ENCODE measurements at places on chromosomes 11 and 22. TPM values are rescaled to one million over a fixed set of nuclear protein-coding genes. Genes with fewer than 3 reads are reported as not detected.

Gene PHOX2A
- not detected for total RNA-seq

Gene ACRV1
- 0.55 TPM for total RNA-seq

Gene PYGM
- total RNA-seq: 1.4 TPM

Gene OR4D9
- not detected for total RNA-seq

Gene ELF5
- total RNA-seq: 1.8 TPM

- DNase-seq: no peak
Observed at GRCh38 chr11:2826679-2827056, 58.9 kb downstream of the CDKN1C start.

DNA sequence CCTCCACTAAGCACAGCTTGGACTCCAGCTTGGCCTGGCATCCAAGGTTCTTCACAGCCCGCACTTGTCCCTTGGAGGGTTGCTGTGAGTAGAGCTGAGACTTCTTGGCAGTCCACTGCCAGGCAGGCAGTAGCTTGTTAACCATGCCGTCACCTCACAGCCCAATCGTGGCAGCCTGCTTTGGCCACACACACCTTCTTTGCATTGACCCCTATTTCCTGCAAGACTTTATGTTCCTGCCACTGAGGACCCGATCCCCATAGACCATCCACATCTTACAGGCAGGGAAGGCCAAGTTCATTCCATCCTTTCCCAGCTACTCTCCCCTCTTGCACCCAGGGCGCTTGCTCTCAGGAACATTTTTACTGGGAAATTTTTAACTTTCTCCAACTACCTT, 2.5 kb upstream of the PYGM start:
- no peak for DNase-seq

DNA sequence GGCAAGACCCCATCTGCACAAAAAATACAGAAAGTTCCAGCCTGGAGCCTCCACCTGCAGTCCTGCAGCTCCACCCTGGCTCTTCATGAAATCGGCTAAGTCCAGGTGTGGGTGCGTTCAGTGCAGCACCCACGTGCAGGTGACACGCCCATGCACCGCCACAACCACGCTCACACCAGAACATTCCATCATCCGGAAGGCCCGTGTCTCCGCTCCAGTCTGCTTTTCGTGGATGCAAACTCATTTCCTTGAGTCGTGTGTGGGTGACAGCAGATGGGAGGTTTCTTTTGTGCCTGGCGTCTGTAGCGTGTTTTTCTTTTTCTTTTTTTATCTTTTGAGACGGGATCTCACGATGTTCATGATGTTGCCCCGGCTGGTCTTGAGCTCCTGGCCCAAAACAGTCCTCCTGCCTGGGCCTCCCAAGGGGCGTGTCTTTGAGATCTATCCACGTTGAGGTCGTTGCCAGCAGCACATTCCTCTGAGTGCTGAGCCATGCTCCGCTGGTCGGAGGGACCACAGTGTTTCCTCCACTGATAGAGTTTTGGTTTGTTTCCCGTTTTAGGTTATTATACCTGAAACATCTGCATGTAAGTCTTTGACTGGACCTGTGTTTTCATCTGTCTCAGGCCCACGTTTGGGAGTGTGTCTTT, 7.2 kb downstream of the PTDSS2 start:
- DNase-seq: no peak

DNA sequence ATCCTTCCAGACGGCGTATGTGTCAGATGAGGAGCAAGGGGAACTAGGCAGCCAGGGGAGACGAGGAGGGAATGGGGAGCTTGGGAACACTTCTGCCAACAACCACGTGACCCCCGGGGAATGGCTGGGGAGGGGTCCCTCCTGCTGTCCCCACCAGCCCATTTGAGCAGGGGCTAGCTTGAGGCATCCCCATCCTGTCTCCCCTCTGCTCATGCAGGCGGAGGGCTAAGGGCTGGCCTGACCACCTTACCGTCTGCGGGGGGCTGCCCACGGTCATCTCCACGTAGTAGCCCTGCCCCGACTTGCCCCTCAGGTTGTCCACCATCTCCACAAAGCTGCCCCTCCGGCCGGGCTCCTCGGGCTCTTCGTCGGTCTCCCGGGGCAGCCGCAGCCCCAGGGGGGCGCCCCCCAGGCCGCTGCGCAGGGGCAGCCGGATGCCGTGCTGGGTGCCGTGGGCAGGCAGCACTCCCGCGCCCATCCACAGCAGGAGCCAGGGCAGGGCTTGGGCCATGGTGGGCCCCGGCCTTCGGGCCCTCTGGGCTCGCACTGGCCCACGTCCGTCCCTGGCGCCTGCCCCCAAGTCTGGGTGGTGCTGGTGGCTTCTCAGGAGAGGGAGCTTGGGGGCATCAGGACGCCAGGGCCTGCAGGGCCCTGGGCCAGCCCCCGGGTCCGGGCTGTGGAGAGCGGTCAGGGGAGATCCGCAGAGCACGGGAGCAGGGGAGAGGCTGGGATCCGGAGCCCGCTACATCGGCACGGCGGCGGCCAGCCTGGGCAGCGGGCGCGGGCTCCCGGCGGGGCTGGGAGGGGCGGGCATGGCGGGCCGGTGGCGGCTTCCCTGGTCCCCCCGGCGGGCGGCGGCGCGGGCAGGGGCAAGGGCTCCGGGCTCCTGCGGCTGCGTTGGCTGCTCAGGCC, 515 bp downstream of the BACE1 start:
- DNase-seq: no peak

- no peak for DNase-seq
Observed at GRCh38 chr22:19632668-19633148, 81.6 kb upstream of the SEPTIN5 start.

- no peak for DNase-seq
Observed at GRCh38 chr22:31951194-31952093, 7.1 kb downstream of the YWHAH start.

Data from progenitor cell of endocrine pancreas (in vitro differentiated cells).